ENCODE measurements at places on chromosomes 2 and 18. TPM values are rescaled to one million over a fixed set of nuclear protein-coding genes. Genes with fewer than 3 reads are reported as not detected.

The COL3A1 gene
- total RNA-seq = 0.92 TPM

The TMEM214 gene
- 21.2 TPM for total RNA-seq

- no peak for DNase-seq
Observed at GRCh38 chr2:201195331-201195730, 12.4 kb downstream of the CASP10 start.

The ZBTB7C gene
- total RNA-seq = not detected

- no peak for DNase-seq
Observed at GRCh38 chr2:74052732-74053710, 68.3 kb downstream of the TET3 start.

The C2orf15 gene
- 0.28 TPM for total RNA-seq

GRCh38 chr2:144834998-144835633, 315.2 kb upstream of the ZEB2 start:
- DNase-seq = no peak

GRCh38 chr2:45008296-45009129, 739 bp downstream of the SIX2 start:
- no peak for DNase-seq

DNA sequence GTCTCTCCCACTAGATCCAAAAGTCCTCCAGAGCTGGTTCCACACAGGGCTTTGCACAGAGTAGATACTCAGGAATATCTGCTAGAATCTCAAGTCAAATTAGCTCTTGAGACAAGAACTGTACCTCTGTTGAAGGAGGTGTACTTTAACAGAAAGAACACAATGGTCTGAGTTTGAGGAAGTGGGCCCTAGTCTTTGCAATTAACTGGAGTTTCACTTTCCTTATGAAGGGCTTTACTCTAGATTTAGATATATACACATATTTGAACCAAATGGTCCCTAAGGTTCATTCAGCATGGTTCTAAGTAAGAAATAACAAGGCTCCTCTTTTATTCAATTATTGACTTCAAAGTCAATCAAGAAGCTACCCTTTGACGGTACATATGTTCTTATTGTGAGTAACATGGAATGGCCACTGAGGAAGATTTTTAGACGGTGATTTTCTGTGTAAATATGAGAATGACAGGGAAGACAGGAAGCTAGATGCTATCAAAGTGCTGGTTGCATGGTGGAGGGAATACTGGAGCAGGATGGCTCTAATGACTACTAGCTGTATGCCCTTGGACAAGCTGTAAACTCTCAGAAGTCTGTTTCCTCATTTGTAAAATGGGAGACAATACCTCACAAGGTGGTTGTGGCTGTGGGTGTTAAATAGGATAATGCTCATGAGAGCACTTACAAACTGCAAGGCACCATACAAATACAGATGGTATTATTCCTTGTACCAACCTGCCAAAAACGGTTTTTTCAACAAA, 73.5 kb upstream of the SERTAD2 start:
- DNase-seq = no peak

DNA sequence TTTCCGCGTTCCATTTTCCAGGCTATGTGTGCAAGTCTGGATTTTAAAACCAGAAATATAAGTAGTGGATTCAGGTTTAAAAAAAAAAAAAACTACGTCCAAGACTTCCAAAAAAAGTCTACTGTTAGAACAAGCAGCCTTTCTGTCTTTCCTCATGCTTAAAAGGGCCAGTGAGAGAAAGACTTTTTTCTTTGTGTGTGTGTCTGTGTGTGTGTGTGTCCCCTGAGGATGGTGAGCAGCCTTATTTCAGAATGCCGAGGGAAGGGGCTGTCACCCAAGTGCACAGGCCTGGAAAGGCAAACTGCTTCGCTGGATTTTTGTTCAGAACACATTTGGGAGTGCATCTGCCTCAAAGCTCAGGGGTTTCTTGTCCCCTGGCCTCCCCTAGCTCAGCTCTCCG, 98.8 kb downstream of the ZBTB7C start:
- no peak for DNase-seq

DNA sequence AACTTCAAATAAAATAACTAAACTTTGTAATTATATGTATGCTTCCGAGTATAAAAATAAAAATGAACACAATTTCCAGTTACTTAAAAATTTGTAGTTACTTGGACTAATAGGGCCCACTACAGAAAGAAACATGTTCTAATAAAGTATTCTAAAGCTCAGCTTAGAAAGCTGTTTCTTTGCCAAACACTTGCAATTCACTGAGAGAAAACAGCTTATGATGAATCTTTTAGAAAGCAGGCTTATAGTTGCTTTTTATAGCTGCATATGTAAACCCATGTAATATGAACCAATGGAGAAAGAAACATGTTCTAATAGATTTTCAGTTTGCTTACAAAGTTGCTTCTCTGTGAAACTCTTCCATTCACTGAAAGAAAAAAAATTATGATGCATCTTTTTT, 766.0 kb downstream of the LRP1B start:
- DNase-seq = no peak

- no peak for DNase-seq
Observed at GRCh38 chr2:97845818-97846217, 132.4 kb downstream of the ZAP70 start.

The ANKRD44 gene
- 13.7 TPM for total RNA-seq

The TTN gene
- total RNA-seq = 2.7 TPM

DNA sequence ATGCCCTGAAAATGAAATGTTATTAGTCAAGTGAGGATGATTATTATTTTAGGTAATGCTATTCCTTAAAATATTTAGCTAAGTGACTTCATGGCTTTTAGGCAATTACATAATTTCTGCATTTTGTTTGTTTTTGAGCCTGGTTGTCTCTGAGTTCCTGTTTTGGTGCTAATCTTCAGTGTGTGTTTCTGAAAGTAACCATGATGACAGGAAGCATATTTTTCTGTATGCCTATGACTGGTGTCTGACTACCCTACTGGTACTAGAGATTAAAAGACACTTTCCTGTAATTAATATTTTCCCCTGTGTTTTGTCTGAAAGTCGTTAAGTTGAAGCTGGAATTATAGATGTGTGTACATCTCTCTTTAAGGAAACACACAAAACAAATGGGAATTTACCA, 295.0 kb upstream of the SPRED2 start:
- no peak for DNase-seq

- DNase-seq = no peak
Observed at GRCh38 chr2:237798236-237799059, at the start of gene RBM44. RBM44 (plus strand) TSS chr2:237798779; CDS start chr2:237813610, 14,831 bp downstream.

The C2orf66 gene
- 0.07 TPM for total RNA-seq

GRCh38 chr2:45168711-45169338, 159.6 kb upstream of the SIX2 start:
- DNase-seq = no peak

The ECEL1 gene
- total RNA-seq = not detected

GRCh38 chr18:32280188-32280783, 90.4 kb downstream of the MEP1B start:
- DNase-seq = no peak

The CFAP53 gene
- 0.18 TPM for total RNA-seq

GRCh38 chr2:221893501-221893900, 321.4 kb upstream of the EPHA4 start:
- no peak for DNase-seq

The CAPN13 gene
- total RNA-seq = not detected

DNA sequence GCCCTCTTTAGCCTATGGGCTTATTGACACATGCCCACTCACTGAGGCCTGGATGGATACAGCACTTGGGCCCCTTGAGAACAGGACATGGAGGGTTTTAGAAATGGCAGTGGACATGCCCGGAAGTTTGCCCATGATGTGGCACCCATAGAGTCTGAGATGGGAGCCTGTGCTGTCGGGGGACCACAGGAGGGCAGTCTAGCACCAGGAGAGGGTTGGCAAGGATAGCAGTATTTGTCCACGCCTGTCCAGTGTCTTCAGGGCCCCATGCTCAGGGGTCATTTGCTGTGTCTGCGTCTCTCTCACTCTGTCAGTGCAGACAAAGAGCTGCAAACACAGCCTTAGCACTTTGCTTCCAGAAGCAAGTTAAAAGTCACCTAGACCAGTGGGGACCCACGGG, 48.7 kb downstream of the IL1RL2 start:
- DNase-seq = no peak

GRCh38 chr2:240928476-240929363, 22.6 kb downstream of the CROCC2 start:
- DNase-seq = no peak

All from pulmonary artery endothelial cell (primary cell).